T-helper 2 cell treated with Interferon-gamma antibody and Interleukin-4, amounts not matched to agents 100 ng/mL and 5 ng/mL, for 36 hours (primary cell): ENCODE measurements at places on chromosomes 13 and 19. TPM values are rescaled to one million over a fixed set of nuclear protein-coding genes. Genes with fewer than 3 reads are reported as not detected.

Gene ZNF415
- total RNA-seq = 0.70 and 0.73 TPM in 2 replicates

Gene PPFIA3
- total RNA-seq = 1.3 and 1.5 TPM in 2 replicates

Gene RFXAP
- 14.7 and 16.5 TPM in 2 replicates for total RNA-seq

Gene CELF5
- total RNA-seq = 0.09 and 0.41 TPM in 2 replicates

Gene SIGLEC6
- 1.2 and 2.0 TPM in 2 replicates for total RNA-seq

Gene LILRB4
- 0.23 and 0.30 TPM in 2 replicates for total RNA-seq

Gene FAM83E
- 3.4 and 3.8 TPM in 2 replicates for total RNA-seq

Gene KLF1
- total RNA-seq = 0.11 and 0.32 TPM in 2 replicates

Gene IGLON5
- total RNA-seq = not detected in 2 replicates

Gene WIZ
- 27.3 and 30.7 TPM in 2 replicates for total RNA-seq

Gene CDX2
- total RNA-seq = not detected in 2 replicates

Gene CCDC70
- not detected in 2 replicates for total RNA-seq

Gene LILRB1
- 0.11 TPM in 1 of 2 replicates, not detected in the other for total RNA-seq

Gene ZNF91
- total RNA-seq = 35.6 and 35.8 TPM in 2 replicates

Gene SELENOV
- total RNA-seq = not detected in 2 replicates

Gene TBXA2R
- total RNA-seq = 0.52 and 0.93 TPM in 2 replicates

Gene NKPD1
- 0.18 and 0.36 TPM in 2 replicates for total RNA-seq

Gene CYSLTR2
- total RNA-seq = 3.3 and 3.7 TPM in 2 replicates

Gene FOSB
- total RNA-seq = 1.9 and 2.1 TPM in 2 replicates

Gene PGLYRP2
- not detected in 2 replicates for total RNA-seq

Gene ZNF568
- 5.7 and 6.8 TPM in 2 replicates for total RNA-seq

Gene GPX4
- total RNA-seq = 115 TPM in 2 replicates

Gene TEX29
- 0.27 and 0.61 TPM in 2 replicates for total RNA-seq

Gene IL4I1
- total RNA-seq = 1.9 and 2.1 TPM in 2 replicates

Gene AMH
- 5.9 and 6.2 TPM in 2 replicates for total RNA-seq

Gene NBEA
- 0.27 and 0.39 TPM in 2 replicates for total RNA-seq

Gene ZNF835
- 0.11 and 0.27 TPM in 2 replicates for total RNA-seq

Gene RNF225
- 0.27 and 0.61 TPM in 2 replicates for total RNA-seq

Gene TMEM272
- total RNA-seq = not detected in 2 replicates

Gene UBAC2
- 51.6 and 51.8 TPM in 2 replicates for total RNA-seq

Gene CDC16
- 70.6 and 73.8 TPM in 2 replicates for total RNA-seq

Gene SHC2
- total RNA-seq = not detected in 2 replicates

Gene ANKRD24
- 0.43 and 0.52 TPM in 2 replicates for total RNA-seq

Gene GJB2
- 2.9 and 3.7 TPM in 2 replicates for total RNA-seq

Gene LGALS4
- 1.7 and 2.0 TPM in 2 replicates for total RNA-seq

Gene S1PR2
- total RNA-seq = 6.9 and 7.0 TPM in 2 replicates

Gene NPHS1
- not detected in 2 replicates for total RNA-seq

Gene DENND1C
- total RNA-seq = 90.0 and 94.3 TPM in 2 replicates

Gene JAK3
- total RNA-seq = 184 and 186 TPM in 2 replicates

Gene SERTM1
- not detected in 2 replicates for total RNA-seq

Gene ITGBL1
- total RNA-seq = not detected in 2 replicates

Gene DIRAS1
- 0.23 TPM in 1 of 2 replicates, not detected in the other for total RNA-seq

Gene TEX101
- not detected in 2 replicates for total RNA-seq

Gene PEG3
- total RNA-seq = not detected in 2 replicates

Gene RFPL4A
- total RNA-seq = not detected in 2 replicates

Gene CEACAM8
- not detected in 2 replicates for total RNA-seq

Gene PRTN3
- not detected in 2 replicates for total RNA-seq

Gene ICAM5
- 0.70 and 0.82 TPM in 2 replicates for total RNA-seq

Gene C13orf42
- not detected in 2 replicates for total RNA-seq

Gene ZNF585A
- 3.8 and 5.4 TPM in 2 replicates for total RNA-seq

Gene ZNF836
- total RNA-seq = 12.0 and 15.2 TPM in 2 replicates

Gene RGL3
- total RNA-seq = not detected in 2 replicates

Gene CEACAM3
- total RNA-seq = not detected in 2 replicates

Gene ERICH6B
- total RNA-seq = not detected in 2 replicates

Gene CEACAM18
- not detected in 2 replicates for total RNA-seq

Gene FGF21
- not detected in 2 replicates for total RNA-seq

Gene PDX1
- total RNA-seq = not detected in 2 replicates
